Fibroblast of lung (primary cell): ENCODE measurements at places on chromosomes 13 and 19. TPM values are rescaled to one million over a fixed set of nuclear protein-coding genes. Genes with fewer than 3 reads are reported as not detected.

The ZNF606 gene
- total RNA-seq: 14.9 and 17.5 TPM in 2 replicates

DNA sequence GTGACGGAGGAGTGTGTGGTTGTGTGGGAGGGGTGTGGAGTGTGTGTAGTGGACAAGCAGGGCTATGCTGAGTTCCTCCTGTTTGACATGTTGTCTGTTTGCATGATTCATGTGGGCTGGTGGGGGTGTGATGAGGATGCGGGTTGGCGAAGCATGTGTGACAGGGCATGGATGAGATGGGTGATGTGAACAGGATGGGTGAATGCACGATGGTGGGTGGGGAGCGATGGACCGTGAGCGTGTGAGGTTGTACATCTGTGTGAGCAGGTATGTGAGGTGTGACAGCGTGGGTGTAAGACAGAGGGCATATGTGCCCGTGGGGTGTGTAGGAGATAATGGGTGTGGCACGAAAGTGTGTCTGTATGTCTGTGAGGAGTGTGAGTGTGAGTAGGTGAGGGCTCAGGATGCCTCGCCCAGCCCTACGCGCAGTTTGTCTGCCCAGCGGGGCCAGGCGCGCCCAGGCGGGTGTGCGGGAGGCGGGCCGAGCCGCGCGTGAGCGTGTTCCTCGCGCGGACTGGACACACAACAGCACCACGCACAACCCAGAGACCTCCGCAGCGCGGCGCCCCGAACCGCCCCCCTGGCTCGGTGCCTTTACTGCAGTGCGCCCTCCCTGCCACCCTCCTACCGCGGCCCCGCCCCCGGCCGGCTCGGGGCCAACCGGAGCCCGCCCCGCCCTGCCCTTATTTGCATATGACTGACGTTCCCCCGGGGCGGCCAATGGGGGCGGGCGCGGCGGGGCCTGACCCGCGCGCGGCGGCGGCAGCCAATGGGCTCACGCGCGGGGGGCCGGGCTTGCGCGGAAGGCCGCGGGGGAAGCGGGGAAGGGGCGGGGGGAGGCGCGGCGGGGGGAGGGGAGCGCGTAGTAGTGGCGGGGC is 14.4 kb downstream of the CIC start:
- DNase-seq: peak; percentile 90
- H3K4me1 ChIP-seq: peaks cover 48% of the 10 kb centered on the region
- peak overlapping the region; percentile 51 for H3K4me3 ChIP-seq
- H3K27ac ChIP-seq: peak overlapping the region; percentile 91

- peak within 1 kb of the TSS; percentile 94 for H3K27ac ChIP-seq
- H3K4me1 ChIP-seq: peaks cover 12% of the 10 kb centered on the region
- DNase-seq: peak; percentile 96
These were observed at the start of gene SAE1 for GRCh38 chr19:47130589-47131227. SAE1 (plus strand) TSS chr19:47130835; CDS start chr19:47130931, 96 bp downstream.

GRCh38 chr19:1837625-1838105 is 10.6 kb downstream of the REXO1 start:
- H3K36me3 ChIP-seq: no peaks in the 10 kb centered on the region
- H3K4me3 ChIP-seq: no peak overlapping the region
- no peak overlapping the region for H3K27ac ChIP-seq
- no peak for DNase-seq
